Lung (tissue), 17 donors: ENCODE measurements at places on chromosomes 7 and 10. TPM values are rescaled to one million over a fixed set of nuclear protein-coding genes. Genes with fewer than 3 reads are reported as not detected.

Gene NOS3
- total RNA-seq = 31.0 TPM

Gene RALA
- total RNA-seq = 31.2 TPM

Gene A1CF
- total RNA-seq = 0.25 TPM

Gene FEZF1
- not detected for total RNA-seq

Gene EGR2
- total RNA-seq = 0.82 TPM

Gene SPDYE8
- not detected for total RNA-seq

Gene THSD7A
- 12.1 TPM for total RNA-seq

Gene TRAPPC14
- 9.8 TPM for total RNA-seq

Gene C7orf33
- total RNA-seq = not detected

Gene SGCE
- total RNA-seq = 171 TPM

Gene SVIL
- 68.4 TPM for total RNA-seq

Gene UNCX
- total RNA-seq = not detected

Gene GSTO2
- total RNA-seq = 10.6 TPM

Gene ACBD7
- total RNA-seq = 4.0 TPM

Gene CDK6
- 21.0 TPM for total RNA-seq

Gene CALY
- total RNA-seq = not detected

Gene FOXI2
- total RNA-seq = not detected

Gene ADRB1
- total RNA-seq = 21.4 TPM

Gene RNF133
- total RNA-seq = 2.1 TPM

Gene C10orf90
- total RNA-seq = not detected

Gene ARHGEF5
- total RNA-seq = 27.1 TPM

Gene ADAM12
- total RNA-seq = 1.3 TPM

Gene KLF14
- 0.31 TPM for total RNA-seq

Gene POLL
- 26.9 TPM for total RNA-seq

Gene ASB10
- total RNA-seq = not detected

Gene FRAT2
- total RNA-seq = 22.0 TPM

Gene WDR91
- 28.0 TPM for total RNA-seq

Gene IGFBP3
- 76.5 TPM for total RNA-seq

Gene PTER
- 12.1 TPM for total RNA-seq

Gene PKD2L1
- total RNA-seq = 1.1 TPM

Gene TLX1
- not detected for total RNA-seq

Gene SPDYE1
- total RNA-seq = 0.09 TPM

Gene UMAD1
- 14.5 TPM for total RNA-seq

Gene ABLIM1
- 135 TPM for total RNA-seq

Gene VSTM4
- total RNA-seq = 49.4 TPM

Gene AS3MT
- 0.86 TPM for total RNA-seq

Gene LBX1
- total RNA-seq = not detected

Gene OR9A2
- total RNA-seq = 0.82 TPM

Gene GNAT3
- not detected for total RNA-seq

Gene VGF
- total RNA-seq = 1.4 TPM

Gene CDH23
- 29.5 TPM for total RNA-seq

Gene RTKN2
- total RNA-seq = 34.7 TPM

Gene CYP26C1
- 0.77 TPM for total RNA-seq

Gene OPALIN
- total RNA-seq = not detected

Gene CFTR
- 138 TPM for total RNA-seq

Gene SORCS3
- total RNA-seq = not detected

Gene SYNPO2L
- total RNA-seq = 0.21 TPM

Gene PLAC9
- 12.1 TPM for total RNA-seq

Gene FAM237B
- total RNA-seq = not detected

Gene LRRD1
- 0.63 TPM for total RNA-seq

Gene FAM25G
- not detected for total RNA-seq

Gene RET
- 1.2 TPM for total RNA-seq

Gene ELFN1
- 0.89 TPM for total RNA-seq

Gene SFMBT2
- total RNA-seq = 9.6 TPM

Gene HECW1
- total RNA-seq = 0.21 TPM

Gene IL15RA
- total RNA-seq = 13.2 TPM

Gene AKR1C2
- total RNA-seq = 1.8 TPM

Gene OR2A1
- not detected for total RNA-seq

Gene TCAF2
- total RNA-seq = 2.6 TPM
